Endothelial cell (in vitro differentiated cells): ENCODE measurements at places on chromosomes 11 and 22.

DNA sequence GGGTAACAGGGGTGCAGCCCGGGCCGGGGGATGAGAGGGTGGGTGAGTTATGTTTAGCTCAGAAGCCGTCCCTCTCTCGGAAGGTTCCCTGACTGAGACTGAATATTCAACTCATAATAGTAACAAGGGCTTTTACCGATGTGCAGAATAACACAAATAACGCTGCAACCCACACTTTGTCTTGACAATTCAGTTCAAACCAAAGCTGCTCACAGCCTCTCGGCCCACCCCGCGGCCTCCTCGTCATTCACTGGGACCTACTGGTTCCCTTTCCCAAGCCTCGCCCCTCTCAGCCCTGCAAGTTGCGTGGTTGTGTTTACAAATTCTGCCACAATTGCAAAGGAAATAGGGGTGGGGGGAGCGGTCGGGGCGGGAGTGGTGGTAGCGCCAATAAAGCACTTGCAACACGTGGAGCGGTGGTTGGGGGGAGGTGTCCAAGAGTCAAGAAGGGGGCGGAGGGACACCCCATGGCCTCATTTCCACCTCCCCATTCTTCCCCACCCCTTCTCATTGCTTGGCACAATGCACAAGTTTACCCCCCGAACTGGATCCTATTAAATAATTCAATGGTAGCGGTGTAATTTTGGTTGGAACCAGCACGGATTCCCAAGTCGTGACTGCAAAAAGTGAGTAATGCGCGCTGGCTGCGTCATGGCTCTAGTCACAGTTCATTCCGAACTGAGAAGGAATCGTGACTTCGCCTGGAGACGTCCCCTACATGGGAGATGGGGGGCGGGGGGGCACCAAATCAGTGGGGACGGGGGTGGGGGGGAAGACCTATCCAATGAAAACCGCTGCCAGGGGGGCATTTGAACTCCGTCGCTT is 102.0 kb upstream of the HSD17B12 start:
- H3K27me3 ChIP-seq: peaks cover 44% of the 10 kb centered on the region
- H3K36me3 ChIP-seq: peaks cover 6% of the 10 kb centered on the region
- peaks cover 24% of the 10 kb centered on the region for H3K4me1 ChIP-seq
- no peak for DNase-seq
- H3K27ac ChIP-seq: no peak overlapping the region

DNA sequence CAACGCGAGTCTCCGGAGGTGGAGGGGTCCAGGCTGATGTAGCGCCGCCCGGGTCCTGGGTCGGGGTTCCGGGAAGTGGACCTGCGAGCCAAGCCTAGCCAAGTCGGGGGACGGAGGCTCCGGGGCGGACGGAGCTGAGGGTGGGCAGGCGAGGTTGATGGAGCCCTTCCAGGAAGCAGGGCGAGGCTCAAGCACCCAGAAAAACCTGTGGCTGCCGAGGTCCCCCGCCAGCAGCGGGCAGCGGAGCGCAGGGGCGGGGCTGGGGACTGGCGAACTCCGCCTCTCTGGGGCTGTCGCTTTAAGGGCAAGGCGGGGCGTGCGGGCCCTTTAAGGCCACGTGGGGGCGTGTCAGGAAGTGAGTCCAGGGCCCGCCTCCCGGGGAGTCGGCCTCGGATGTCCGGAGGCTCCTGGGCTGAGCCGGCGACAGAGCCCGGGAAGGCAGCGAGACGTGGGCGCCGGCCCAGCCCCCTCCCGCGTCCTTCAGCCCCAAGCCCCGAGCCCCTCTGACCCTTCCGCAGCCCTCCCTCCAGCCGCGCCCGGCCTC is at the start of gene SLC35C1:
Gene SLC35C1 (plus strand): TSS at position 389 of the 544 bp plus-strand sequence. CDS start 653 bp downstream, outside the sequence.
- peak within 1 kb of the TSS; percentile 94 for H3K4me3 ChIP-seq
- peak; percentile 95 for DNase-seq
- peak within 1 kb of the TSS; percentile 96 for H3K27ac ChIP-seq
- H3K36me3 ChIP-seq: peaks cover 11% of the 10 kb centered on the region

GRCh38 chr11:36110668-36111410 is 167.0 kb downstream of the LDLRAD3 start:
- no peak overlapping the region for H3K27ac ChIP-seq
- H3K27me3 ChIP-seq: peaks cover 10% of the 10 kb centered on the region
- peaks cover 23% of the 10 kb centered on the region for H3K36me3 ChIP-seq

- H3K4me1 ChIP-seq: peaks cover 3% of the 10 kb centered on the region
- H3K4me3 ChIP-seq: no peak overlapping the region
- H3K27me3 ChIP-seq: no peaks in the 10 kb centered on the region
- peak; percentile 44 for DNase-seq
- no peak overlapping the region for H3K27ac ChIP-seq
These were observed 42.0 kb downstream of the MS4A2 start for GRCh38 chr11:60130496-60130895.

GRCh38 chr11:107706531-107706930 is 5.3 kb downstream of the SLN start:
- H3K36me3 ChIP-seq: no peaks in the 10 kb centered on the region
- DNase-seq: no peak
- no peak overlapping the region for H3K27ac ChIP-seq

DNA sequence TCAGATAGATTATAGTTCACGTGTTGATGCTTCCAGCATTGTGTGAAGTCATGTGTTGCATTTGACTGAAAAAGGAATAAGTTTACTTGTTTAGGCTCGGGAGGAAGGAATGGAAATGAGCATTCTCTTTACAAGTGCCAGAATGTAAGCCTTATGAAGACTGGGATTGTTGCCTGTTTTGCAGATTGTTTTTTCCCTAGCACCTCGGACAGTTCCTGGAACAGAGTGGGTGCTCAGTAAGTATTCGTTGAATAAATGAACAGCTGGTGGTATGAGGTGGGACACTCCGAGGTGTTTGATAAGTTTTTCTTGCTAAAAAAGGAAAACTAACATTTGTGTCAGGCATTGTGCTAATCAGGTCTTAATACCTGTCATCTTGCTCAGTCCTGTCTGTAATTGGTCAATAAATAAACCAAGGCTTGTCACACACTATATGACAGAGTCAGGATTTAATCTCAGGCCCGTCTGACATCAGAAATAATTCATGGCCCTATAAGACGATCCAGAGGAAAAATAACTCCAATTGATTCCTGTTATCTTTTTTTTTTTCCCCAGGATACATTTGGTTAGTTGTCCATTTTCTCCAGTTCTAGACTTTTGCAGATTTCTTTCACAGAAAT is 304.7 kb downstream of the NELL1 start:
- no peak overlapping the region for H3K4me3 ChIP-seq
- peaks cover 3% of the 10 kb centered on the region for H3K27me3 ChIP-seq
- no peaks in the 10 kb centered on the region for H3K36me3 ChIP-seq
- peaks cover 6% of the 10 kb centered on the region for H3K4me1 ChIP-seq

GRCh38 chr11:129544691-129545090 is 169.0 kb downstream of the BARX2 start:
- no peak overlapping the region for H3K27ac ChIP-seq
- H3K36me3 ChIP-seq: peaks cover 3% of the 10 kb centered on the region
- H3K27me3 ChIP-seq: peaks cover 2% of the 10 kb centered on the region
- DNase-seq: no peak
- H3K4me3 ChIP-seq: no peak overlapping the region

- H3K27me3 ChIP-seq: peaks cover 1% of the 10 kb centered on the region
- H3K36me3 ChIP-seq: no peaks in the 10 kb centered on the region
- H3K4me1 ChIP-seq: no peaks in the 10 kb centered on the region
- DNase-seq: no peak
These were observed 1.2 kb downstream of the JAML start for GRCh38 chr11:118223570-118223969.

DNA sequence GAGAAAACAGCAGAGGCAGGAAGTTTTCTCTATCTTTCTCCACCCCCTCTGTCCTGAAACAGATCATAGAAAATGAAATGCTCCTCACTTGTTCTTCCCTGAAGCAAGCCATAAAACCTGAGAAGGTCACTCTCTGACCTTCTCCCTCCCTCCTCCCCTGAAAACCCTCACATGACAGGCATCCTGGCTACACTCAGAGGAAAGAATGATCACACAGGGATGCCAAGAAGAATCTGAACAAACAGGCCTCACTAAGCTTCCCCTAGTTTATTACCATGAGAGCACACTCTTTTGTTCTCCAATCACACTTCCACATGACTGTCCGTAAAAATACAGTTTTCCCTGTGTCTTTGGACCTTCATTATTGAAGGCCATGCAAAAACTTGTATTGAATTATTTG is 300.1 kb downstream of the BUD13 start:
- no peak overlapping the region for H3K27ac ChIP-seq
- no peaks in the 10 kb centered on the region for H3K4me1 ChIP-seq
- H3K4me3 ChIP-seq: no peak overlapping the region
- no peak for DNase-seq

- no peaks in the 10 kb centered on the region for H3K36me3 ChIP-seq
- H3K27ac ChIP-seq: no peak overlapping the region
- H3K4me1 ChIP-seq: peaks cover 10% of the 10 kb centered on the region
- H3K27me3 ChIP-seq: peaks cover 5% of the 10 kb centered on the region
- DNase-seq: peak; percentile 83
- peak overlapping the region; percentile 87 for H3K4me3 ChIP-seq
These were observed 449 bp upstream of the KREMEN1 start for GRCh38 chr22:29072193-29072978.
